ENCODE measurements at places on chromosomes 3 and 15. TPM values are rescaled to one million over a fixed set of nuclear protein-coding genes. Genes with fewer than 3 reads are reported as not detected.

The SLC9C1 gene
- total RNA-seq: under 0.01 TPM

The RBP2 gene
- not detected for total RNA-seq

The AP3B2 gene
- not detected for total RNA-seq

The CHRM5 gene
- 0.13 TPM for total RNA-seq

DNA sequence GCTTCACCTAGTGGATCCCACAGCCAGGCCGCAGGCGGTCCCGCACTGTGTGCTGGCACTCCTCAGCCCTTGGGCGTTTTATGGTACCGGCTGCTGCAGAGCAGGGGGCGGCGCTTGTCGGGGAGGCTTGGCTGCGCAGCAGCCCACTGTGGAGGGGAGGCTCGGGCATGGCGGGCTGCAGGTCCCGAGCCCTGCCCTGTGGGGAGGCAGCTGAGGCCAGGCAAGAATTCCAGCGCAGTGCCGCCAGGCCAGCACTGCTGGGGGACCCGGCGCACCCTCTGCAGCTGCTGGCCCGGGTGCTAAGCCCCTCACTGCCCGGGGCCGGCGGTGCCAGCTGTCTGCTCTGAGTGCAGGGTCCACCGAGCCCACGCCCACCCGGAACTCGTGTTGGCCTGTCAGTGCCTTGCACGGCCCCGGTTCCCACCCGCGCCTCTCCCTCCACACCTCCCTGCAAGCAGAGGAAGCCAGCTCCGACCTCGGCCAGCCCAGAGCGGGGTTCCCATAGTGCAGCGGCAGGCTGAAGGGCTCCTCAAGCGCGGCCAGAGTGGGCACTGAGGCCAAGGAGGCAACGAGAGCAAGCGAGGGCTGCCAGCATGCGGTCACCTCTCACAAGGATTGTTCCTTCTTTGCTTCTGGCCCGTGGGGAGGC is 435.0 kb upstream of the ATP10A start:
- no peak for DNase-seq

GRCh38 chr15:80174017-80174746 is 21.4 kb downstream of the FAH start:
- peak; percentile 30 for DNase-seq

- no peak for DNase-seq
These were observed 409.8 kb downstream of the FGF12 start for GRCh38 chr3:192317564-192317963.

DNA sequence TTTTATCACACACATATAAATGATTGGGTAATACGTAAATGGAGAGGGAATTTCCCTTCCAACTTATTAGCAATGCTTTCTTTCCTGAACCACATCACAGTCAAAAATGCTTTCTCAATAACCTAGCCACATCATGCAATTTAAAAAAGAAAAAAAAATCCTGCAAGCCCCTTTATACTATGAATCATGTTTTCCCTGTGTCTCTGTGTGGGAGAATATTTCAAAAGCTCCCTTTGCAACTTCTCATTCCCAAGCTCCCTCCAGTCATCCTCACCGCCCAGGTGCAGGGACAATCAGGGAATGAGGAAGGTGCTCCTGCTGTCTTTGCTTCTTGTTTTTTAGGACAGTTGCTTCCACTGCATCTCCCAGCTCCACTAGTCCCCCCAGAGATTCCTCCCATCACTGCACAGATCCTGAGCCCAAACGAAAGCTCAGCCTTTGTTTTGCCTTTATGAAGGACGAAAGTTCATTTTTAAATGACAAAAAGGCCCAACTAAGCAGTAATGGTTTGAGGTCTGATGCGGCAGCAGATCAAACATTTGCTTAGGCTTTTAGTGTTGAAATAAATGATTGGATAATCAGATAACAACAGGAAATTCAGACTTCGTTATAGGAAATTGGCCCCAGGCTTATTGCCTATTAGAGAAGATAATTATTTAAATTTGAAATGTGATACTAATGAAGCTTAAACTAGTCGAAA is 47.8 kb upstream of the ADGRG7 start:
- DNase-seq: peak; percentile 17

GRCh38 chr15:72302955-72303354 is 17.0 kb downstream of the CELF6 start:
- DNase-seq: no peak

- no peak for DNase-seq
These were observed 495.2 kb upstream of the EPHA6 start for GRCh38 chr3:96319166-96319565.

- no peak for DNase-seq
These were observed 20.2 kb upstream of the PPM1L start for GRCh38 chr3:160735826-160736225.

- peak; percentile 86 for DNase-seq
These were observed 374.9 kb upstream of the TGFBR2 start for GRCh38 chr3:30231277-30232141.

DNA sequence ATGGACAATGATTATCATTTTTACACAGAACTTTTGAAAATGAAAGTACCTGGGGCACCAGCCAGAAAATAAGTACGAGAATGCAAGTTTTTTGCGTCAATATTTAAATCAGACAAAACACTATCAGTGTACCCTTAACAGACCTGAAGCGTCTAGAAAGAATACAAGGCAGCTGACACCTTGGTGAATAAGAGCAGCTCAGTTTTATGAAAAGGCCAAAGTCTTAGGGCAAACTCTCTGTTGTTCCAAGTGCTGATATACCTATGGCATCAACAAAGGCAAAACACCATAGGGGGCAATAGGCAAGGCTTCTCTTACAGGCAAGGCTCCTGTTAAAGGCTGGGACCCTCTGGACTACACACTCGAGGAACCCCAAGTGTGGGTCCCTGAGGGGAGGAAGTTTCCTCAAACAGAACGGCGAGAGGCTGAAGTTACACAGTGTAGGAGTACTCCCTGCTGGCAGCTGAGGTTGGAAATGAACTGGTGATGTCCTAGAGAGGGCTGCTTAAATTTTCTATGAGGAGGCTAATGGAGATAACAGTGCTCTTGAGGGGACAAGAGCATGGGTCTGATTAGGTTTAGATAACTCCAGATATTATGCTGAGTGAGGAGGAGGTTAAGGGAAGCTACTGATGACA is 291.0 kb downstream of the TIGIT start:
- DNase-seq: no peak

DNA sequence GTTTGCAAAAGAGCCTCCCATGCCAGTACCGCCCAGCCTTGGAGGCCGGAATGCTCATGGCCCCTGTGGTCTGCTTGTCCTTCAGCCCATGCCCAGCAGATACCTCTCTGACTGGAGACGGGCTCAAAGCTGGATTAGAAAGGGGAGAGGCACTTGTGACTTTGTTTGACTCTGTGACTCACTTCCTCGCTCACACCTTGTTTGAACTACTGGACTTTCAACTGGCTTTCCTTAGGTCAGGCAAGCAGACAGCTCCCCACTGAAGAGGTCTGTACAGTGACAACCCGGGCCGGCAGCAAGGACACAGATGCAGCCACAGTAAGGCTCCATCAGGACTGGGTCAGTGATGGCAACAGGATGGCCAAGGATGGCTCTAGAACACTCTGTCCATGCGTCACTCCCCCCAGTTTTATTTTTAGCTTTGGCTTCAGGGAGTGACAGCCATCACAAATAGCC is 98.6 kb upstream of the ABHD17C start:
- DNase-seq: no peak

All from dermis microvascular lymphatic vessel endothelial cell (primary cell).